Activated CD8-positive, alpha-beta T cell treated with anti-CD3 and anti-CD28 coated beads for 36 hours (primary cell): ENCODE measurements at places on chromosomes 3 and 15. TPM values are rescaled to one million over a fixed set of nuclear protein-coding genes. Genes with fewer than 3 reads are reported as not detected.

DNA sequence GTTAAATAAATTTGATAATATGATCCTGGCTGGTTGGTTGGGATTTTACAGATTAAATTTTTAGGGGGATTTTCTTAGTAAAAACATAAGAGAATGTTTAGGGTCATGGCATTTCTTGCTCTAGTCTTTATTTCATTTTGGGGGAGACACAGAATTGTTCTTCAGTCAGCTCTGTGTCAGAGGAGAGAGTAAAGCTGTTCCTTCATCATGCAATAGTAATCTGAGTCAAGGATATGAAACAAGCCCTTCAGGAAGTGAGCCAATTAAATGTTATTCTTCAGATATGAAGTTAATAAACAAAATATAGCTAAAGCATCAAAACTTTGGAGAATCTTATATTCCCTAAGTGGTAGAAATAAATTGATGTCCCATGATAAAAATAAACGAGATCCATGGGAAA lies 22.9 kb upstream of the SLC4A7 start:
- no peaks in the 10 kb centered on the region for H3K27me3 ChIP-seq
- no peak for DNase-seq
- H3K27ac ChIP-seq, result no peak overlapping the region
- H3K4me3 ChIP-seq, result no peak overlapping the region

EFCC1 gene
- 0.16 TPM for total RNA-seq

PCSK6 gene
- 3.0 TPM for total RNA-seq

DNA sequence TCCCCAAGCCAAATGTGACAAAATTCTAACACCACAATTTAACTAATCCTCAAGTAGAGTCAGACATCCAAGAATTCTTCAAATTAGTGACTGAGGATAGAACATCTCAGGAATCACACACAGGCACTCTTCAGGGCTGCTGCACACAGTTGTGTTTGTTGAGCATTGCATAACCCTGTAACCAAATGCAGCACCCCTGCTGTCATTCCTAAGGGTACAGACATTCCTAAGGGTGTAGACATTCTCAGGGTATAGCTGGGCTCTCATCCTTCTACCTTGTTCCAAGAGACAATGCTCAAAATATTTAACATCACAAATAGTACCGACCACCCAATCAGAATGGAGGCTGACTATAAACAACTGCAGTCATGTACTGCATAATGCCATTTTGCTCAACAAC lies 107.1 kb upstream of the UBE2E2 start:
- DNase-seq, result no peak
- H3K27me3 ChIP-seq, result no peaks in the 10 kb centered on the region

CAMP gene
- total RNA-seq, result not detected

C3orf85 gene
- not detected for total RNA-seq

DNA sequence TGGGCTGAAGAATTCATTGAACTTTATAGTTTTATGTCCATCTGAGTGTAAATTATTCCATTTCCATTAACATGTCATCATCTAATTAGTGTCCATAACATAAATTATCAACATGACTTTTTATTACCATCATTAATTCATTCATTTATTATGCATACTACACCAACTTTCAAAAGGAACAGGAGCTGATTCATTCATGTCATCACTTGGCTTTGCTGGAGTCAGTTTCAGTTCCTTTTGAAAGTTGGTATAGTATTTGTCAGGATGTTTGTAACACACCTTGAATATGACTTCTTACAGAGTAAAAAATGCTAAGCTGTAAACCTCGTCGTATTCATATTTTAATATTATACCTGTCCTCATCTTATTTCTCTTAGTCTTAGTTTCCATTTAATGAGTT lies 298.0 kb upstream of the RBMS3 start:
- H3K36me3 ChIP-seq, result no peaks in the 10 kb centered on the region
- no peak overlapping the region for H3K4me3 ChIP-seq
- H3K4me1 ChIP-seq, result no peaks in the 10 kb centered on the region
- DNase-seq, result no peak

DNA sequence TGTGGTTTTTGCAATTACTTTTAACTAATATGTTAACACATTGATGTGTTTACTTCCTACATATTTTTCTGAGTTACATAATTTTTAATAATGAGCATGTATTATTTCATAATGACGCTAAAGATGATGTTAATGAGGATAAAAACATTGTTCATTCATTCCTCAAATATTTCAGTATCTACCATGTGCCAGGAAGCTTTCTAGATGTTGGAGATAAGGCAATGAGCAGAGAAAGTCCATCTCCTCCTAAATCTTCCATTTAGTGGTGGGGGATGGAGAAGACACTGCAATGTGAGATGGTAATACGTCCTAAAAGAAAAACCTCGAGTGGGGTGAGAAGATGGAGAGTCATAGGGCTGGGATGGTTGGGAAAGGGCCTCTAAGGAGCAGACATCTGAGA lies 132.7 kb downstream of the MYLK start:
- no peaks in the 10 kb centered on the region for H3K4me1 ChIP-seq
- peaks cover 2% of the 10 kb centered on the region for H3K27me3 ChIP-seq
- no peaks in the 10 kb centered on the region for H3K36me3 ChIP-seq

QARS1 gene
- total RNA-seq, result 270 TPM

- peaks cover 6% of the 10 kb centered on the region for H3K36me3 ChIP-seq
- peaks cover 15% of the 10 kb centered on the region for H3K4me1 ChIP-seq
- no peaks in the 10 kb centered on the region for H3K27me3 ChIP-seq
Observed at GRCh38 chr3:100316641-100317069, 17.9 kb upstream of the NIT2 start.

DNA sequence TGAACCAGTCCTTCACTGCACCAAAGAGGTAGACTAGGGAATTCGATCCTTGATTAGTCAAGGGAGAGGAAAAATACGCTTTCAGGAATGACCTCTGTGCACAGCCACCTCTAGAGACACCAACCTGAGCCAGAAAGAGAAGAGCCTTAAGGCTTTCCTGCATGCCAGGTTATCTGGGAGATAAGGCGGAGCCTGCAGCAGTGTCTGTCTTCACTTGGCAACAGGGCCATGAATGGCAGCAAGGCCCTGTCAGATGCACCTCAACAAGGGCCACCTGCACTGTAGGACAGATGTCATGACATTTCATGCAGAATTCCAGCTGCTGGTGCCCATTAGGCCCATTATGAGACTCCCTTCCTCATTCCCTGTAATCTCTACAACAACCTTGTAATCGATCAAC lies 88.1 kb downstream of the MEX3B start:
- no peaks in the 10 kb centered on the region for H3K4me1 ChIP-seq
- H3K27me3 ChIP-seq, result no peaks in the 10 kb centered on the region
- no peaks in the 10 kb centered on the region for H3K36me3 ChIP-seq
